ENCODE measurements at places on chromosomes 6 and 20. TPM values are rescaled to one million over a fixed set of nuclear protein-coding genes. Genes with fewer than 3 reads are reported as not detected.

DNA sequence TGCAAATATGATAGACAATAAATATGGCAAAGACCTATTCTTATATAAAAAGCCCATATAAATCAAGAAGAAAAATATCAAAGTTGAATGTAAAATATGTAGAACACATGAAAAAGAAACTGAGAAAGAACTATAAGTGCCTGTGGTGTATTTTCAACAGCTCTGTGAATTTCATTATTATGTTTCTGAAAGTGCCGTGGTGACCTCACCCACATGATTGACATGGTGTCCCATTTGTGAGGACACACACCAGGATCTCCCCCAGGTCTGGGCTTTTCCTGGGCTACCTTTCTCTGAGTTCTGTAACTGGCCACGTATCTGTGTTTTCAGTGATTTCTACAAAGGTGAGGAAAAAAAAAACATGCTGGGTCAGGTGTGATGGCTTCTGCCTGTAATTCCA is 86.7 kb downstream of the BMP6 start:
- H3K4me3 ChIP-seq = no peak overlapping the region
- H3K36me3 ChIP-seq = no peaks in the 10 kb centered on the region
- DNase-seq = no peak
- H3K4me1 ChIP-seq = no peaks in the 10 kb centered on the region

- H3K36me3 ChIP-seq = no peaks in the 10 kb centered on the region
- H3K4me3 ChIP-seq = no peak overlapping the region
- no peaks in the 10 kb centered on the region for H3K27me3 ChIP-seq
- peak overlapping the region; percentile 100 for H3K27ac ChIP-seq
- DNase-seq = no peak
Observed at GRCh38 chr20:49573900-49574416, 6.0 kb upstream of the PTGIS start.

- H3K4me3 ChIP-seq = no peak overlapping the region
- no peaks in the 10 kb centered on the region for H3K4me1 ChIP-seq
- no peaks in the 10 kb centered on the region for H3K36me3 ChIP-seq
- H3K27ac ChIP-seq = no peak overlapping the region
- no peak for DNase-seq
Observed at GRCh38 chr20:51286758-51287157, 255.8 kb downstream of the NFATC2 start.

- no peaks in the 10 kb centered on the region for H3K36me3 ChIP-seq
- no peak overlapping the region for H3K27ac ChIP-seq
- no peak overlapping the region for H3K4me3 ChIP-seq
- peaks cover 2% of the 10 kb centered on the region for H3K4me1 ChIP-seq
Observed at GRCh38 chr20:57967364-57967763, 257.5 kb upstream of the PMEPA1 start.

DNA sequence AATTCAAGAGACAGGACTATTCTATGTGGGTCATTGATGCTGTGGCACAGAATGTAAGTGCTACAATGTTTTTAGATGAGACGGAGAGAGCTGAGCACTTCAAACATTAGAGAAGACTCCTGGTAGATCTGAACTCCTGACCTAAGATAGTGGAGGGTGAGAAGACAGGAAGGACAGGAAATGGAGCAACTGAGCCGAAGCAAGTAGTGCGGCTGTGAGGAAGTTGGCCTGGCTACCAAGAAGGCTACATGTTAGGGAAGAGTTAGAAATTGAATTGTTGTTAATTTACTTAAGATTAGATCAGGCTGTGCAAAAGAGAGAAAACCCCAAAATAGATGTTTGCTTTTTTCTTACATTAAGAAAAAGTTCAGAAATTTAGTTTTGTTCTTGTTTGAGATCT is 14.4 kb upstream of the MLIP start:
- DNase-seq = no peak
- H3K36me3 ChIP-seq = no peaks in the 10 kb centered on the region
- no peaks in the 10 kb centered on the region for H3K27me3 ChIP-seq
- H3K4me3 ChIP-seq = no peak overlapping the region
- no peaks in the 10 kb centered on the region for H3K4me1 ChIP-seq

The GSTA4 gene
- 1.7 TPM for total RNA-seq

DNA sequence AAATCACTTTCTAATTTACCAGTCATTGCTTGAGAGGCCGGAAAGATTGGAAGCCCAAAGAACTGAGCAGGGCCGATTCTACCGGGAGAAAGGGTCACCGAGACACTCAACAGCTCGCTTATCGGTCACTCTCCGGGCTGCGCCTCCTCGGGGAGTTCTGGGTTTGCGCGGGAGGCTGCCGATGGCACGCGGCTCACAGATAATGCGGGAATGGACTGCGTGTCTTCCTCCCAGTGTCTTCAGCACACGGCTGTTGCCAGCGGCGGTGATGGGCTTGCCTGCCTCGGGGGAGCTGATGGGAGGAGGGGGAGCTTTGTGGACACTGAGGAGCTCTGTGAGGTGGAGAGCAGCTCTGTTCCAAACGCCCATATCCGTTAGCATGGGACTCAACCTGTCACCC is 314.6 kb downstream of the CDH4 start:
- no peaks in the 10 kb centered on the region for H3K36me3 ChIP-seq
- H3K27ac ChIP-seq = no peak overlapping the region
- no peak for DNase-seq

DNA sequence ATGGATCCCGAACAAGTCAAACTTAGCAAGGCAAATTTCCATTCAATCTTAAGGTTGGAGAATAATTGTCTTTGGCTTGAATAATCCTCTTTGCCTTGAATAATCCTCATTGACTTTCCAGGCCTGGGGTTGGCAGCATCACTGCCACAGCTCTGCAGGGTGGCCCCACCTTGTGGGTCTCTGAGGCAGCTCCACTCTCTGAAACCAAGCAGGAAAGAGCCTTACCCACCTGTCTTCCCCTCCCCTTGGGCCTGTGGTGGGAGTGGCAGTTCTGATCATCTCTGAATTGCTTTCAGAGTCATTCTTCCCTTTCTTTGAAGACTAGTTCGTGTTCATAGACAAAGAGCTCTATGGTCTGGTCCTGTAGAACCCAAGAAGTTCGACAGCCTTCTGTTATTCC is 47.5 kb downstream of the KCNQ5 start:
- H3K27me3 ChIP-seq = no peaks in the 10 kb centered on the region
- no peaks in the 10 kb centered on the region for H3K36me3 ChIP-seq
- H3K4me1 ChIP-seq = no peaks in the 10 kb centered on the region
- no peak for DNase-seq

GRCh38 chr6:123780021-123780420 is 23.6 kb upstream of the NKAIN2 start:
- H3K4me3 ChIP-seq = no peak overlapping the region
- DNase-seq = no peak
- no peaks in the 10 kb centered on the region for H3K36me3 ChIP-seq
- H3K27me3 ChIP-seq = no peaks in the 10 kb centered on the region
- no peaks in the 10 kb centered on the region for H3K4me1 ChIP-seq
- H3K27ac ChIP-seq = no peak overlapping the region

- H3K4me3 ChIP-seq = no peak overlapping the region
- no peaks in the 10 kb centered on the region for H3K36me3 ChIP-seq
- H3K27ac ChIP-seq = peak overlapping the region; percentile 52
- H3K4me1 ChIP-seq = peaks cover 12% of the 10 kb centered on the region
Observed at GRCh38 chr20:48728042-48728825, 99.6 kb downstream of the PREX1 start.

The SNAP91 gene
- total RNA-seq = 0.64 TPM

- H3K27me3 ChIP-seq = no peaks in the 10 kb centered on the region
- no peak overlapping the region for H3K27ac ChIP-seq
- H3K4me3 ChIP-seq = no peak overlapping the region
- H3K36me3 ChIP-seq = no peaks in the 10 kb centered on the region
- DNase-seq = no peak
Observed at GRCh38 chr6:105797983-105798453, 288.1 kb upstream of the PRDM1 start.
